ENCODE measurements at places on chromosomes 11 and 22.

GRCh38 chr22:45240810-45241631 is at the start of gene KIAA0930:
Gene KIAA0930 (minus strand): TSS chr22:45240894. CDS start chr22:45240703, 191 bp downstream.
- DNase-seq: no peak

DNA sequence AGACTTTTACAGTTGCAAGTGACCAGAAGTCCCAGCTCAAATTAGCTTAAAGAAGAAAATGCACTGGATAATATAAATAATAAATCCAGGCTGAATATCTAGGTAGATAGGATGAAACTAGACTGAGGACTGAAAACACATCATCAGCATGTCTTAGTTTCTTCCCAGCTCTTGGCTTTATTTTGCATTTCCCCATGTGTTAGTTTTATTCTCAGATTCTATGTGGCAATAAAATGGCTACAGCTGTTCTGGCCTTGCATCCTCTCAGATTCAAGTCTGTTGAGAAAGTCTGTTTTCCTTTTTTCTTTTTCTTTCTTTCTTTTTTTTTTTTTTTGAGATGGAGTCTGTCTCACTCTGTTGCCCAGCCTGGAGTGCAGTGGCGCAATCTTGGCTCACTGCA is 22.6 kb upstream of the CAT start:
- DNase-seq: no peak

- no peak for DNase-seq
Observed at GRCh38 chr11:129374993-129375750, 476 bp upstream of the BARX2 start.

DNA sequence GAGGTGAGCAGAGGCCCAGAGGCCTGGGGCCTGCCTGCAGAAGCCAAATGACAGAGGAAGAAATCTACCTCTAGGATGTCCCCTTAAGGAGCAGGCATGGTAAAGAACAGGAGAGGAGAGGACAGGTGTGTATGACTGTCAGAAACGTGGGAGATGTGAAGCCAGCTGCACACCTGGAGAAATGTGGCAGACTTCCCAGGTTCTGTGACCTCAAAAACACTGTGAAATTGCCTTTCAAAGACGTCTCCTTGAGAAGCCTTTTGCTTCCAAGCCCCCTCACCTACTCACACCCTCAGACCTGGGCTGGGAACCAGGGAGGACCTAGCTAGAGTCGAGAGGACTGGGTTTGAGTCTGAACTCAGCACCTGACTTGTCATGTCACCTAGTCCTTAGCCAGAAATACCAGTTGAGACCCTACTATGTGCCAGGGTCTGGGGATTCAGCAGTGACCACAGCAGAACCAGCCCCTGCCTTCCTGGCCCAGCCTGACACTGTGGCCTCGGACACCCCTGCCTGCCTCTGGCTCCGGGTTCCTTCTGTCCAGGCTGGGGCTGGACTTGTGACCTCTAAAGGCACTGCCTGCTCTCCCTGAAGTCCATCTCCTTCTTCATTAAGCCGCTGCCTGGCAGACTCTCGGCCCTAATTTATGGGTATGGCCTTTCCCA is 5.6 kb downstream of the TPBGL start:
- no peak for DNase-seq

DNA sequence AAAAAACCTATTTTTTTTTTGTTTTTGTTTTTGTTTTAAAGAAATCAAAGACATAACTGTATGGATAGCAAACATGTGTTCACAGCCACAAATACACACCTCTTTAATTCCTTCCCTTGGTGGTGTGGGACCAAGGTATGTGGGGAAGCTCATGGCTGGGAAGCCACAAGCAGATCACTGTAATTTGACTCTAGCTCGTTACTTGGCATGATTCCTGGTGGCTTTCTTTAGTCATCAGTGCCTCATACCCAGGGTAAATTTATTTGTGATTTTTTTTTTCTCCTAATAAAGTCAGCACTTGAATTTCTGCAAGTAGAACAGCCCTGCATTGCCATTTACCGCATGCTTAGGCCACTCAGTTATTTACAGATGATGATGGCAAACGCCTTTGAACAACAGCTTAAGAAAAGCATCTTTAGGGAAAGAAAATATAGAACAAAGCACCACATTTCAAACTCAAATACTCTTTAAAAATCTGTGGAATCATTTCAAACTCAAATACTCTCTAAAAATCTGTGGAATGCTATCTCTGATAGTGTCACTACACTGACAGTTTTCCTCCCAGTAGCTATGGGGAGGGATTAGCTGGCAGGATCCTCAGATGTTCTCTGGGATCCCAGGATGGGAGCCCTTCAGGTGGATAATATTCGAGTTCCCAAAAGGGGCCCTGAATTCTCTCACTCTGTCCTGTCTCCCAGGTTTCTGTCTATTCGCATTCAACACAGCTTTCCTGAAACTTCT is 687.2 kb downstream of the OPCML start:
- no peak for DNase-seq

Measured in GM12864 (cell line).